Bronchial epithelial cell (primary cell): ENCODE measurements at places on chromosomes 2 and 18. TPM values are rescaled to one million over a fixed set of nuclear protein-coding genes. Genes with fewer than 3 reads are reported as not detected.

IL36G gene
- 0.51 TPM in 1 of 2 replicates, not detected in the other for total RNA-seq

LCT gene
- under 0.01 TPM in 1 of 2 replicates, not detected in the other for total RNA-seq

TCF7L1 gene
- 1.3 and 1.9 TPM in 2 replicates for total RNA-seq

NTSR2 gene
- not detected in 2 replicates for total RNA-seq

C1GALT1C1L gene
- total RNA-seq = not detected in 2 replicates

IL1F10 gene
- total RNA-seq = not detected in 2 replicates

GAD1 gene
- total RNA-seq = 1.3 and 1.7 TPM in 2 replicates

LRRC30 gene
- not detected in 2 replicates for total RNA-seq
